Dermis blood vessel endothelial cell (primary cell): ENCODE measurements at places on chromosomes 12 and 14. TPM values are rescaled to one million over a fixed set of nuclear protein-coding genes. Genes with fewer than 3 reads are reported as not detected.

Gene TDG
- 30.5 and 30.8 TPM in 2 replicates for total RNA-seq

GRCh38 chr12:112216223-112216622, 90.9 kb downstream of the TRAFD1 start:
- DNase-seq, result no peak

GRCh38 chr12:58841058-58841798, 79.1 kb downstream of the LRIG3 start:
- DNase-seq, result no peak

DNA sequence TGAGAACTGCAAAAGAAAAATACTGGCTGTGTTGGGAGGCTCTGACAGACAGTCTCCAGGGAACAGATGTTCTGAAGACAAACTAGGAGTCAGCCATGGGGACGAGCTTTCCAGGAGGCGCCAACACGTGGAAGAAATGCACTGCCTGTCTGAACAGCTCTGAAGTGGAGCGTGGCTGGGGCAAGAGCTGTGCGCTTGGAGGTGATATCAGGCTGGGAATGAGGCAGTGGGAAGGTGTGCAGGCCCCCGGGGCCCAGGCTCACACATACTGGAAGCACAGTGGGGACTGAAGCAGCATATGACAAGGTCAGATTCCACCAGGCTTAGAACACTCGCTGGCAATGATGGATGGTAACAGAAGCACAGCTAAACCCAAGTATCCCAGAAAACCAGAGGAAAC, 17.5 kb downstream of the APPL2 start:
- no peak for DNase-seq

Gene ANKRD33
- 0.19 TPM in 1 of 2 replicates, not detected in the other for total RNA-seq

DNA sequence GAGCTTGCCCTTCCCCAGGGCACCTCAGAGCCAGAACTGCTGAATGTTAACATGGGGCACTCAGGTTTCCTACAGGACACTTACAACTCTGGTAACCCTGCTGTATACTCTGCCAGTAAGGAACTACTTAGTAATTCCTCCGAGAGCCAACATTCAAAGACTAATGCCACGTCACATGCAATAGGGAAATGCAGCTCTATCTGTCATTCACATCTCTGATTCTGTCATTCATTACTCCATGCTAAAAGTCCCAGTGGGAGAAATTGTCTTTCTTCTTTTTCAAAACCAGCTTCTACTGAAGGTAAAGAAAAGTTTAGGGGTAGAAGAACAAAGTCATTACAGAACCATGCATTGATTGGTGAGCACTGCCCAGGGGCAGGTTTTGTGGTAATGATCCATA, 189.2 kb downstream of the DAD1 start:
- no peak for DNase-seq

DNA sequence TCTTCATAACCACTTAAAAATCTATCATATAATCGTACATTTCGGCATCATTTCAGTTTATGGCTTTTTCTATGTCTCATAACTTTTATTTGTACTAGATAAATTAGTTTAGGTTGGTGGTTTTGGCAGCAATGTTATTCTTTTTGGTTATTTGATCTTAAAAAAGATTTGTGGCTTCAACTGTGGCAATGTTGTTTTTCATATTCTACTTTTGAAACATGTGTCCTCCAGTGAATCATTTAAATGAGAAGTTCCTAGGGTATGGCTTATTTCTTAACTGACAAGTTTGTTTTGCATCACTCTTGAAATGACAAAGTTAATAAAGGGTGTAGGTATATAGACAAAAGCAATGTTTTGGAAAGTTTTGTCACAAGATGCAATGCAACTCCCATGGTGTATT, 11.1 kb upstream of the KITLG start:
- DNase-seq, result no peak

- DNase-seq, result no peak
These were observed 4.7 kb downstream of the GLTP start for GRCh38 chr12:109875572-109876131.

Gene ATG101
- 55.1 and 79.6 TPM in 2 replicates for total RNA-seq

DNA sequence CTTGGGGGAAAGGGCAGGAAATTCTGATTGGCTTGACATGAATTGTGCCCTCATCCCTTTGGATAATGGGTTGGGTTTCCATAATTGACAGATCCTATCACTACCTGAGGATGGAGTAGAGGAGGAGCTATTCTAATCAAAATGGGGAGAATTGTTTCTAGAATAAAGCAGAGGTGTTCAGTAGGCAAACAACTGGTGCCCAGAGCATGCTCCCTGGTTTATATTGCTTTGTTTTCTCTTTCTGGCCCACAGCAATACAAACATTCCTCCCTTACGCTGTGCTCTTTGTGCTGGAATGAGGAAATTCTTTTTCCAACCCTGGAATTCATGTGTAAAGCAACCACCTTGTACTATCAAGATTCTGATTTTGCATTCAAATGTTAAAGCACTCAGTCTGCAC, 147.4 kb downstream of the RASSF9 start:
- DNase-seq, result no peak

DNA sequence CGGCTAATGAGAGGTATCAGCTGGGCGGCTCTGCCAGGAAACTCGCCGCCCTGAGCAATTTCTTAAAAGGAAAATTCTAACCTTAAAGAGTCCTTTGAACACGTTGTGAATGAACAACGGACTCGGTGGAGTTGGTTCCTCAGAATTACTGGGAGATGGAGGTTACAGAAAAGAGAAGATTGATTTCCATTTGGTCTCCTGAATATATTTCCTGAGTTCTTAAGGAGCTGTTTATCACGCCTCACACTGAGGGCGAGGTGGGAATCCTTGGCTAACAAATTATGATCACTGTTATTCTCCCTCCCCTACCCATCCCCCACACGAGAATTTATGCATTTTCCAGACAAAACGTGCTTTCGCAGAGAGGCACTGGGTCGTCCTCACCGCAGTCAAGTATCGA, 194.5 kb upstream of the C14orf180 start:
- DNase-seq, result no peak

Gene GPR132
- 0.09 and 0.85 TPM in 2 replicates for total RNA-seq

- DNase-seq, result no peak
These were observed 19.4 kb upstream of the SLC25A3 start for GRCh38 chr12:98574110-98574509.

DNA sequence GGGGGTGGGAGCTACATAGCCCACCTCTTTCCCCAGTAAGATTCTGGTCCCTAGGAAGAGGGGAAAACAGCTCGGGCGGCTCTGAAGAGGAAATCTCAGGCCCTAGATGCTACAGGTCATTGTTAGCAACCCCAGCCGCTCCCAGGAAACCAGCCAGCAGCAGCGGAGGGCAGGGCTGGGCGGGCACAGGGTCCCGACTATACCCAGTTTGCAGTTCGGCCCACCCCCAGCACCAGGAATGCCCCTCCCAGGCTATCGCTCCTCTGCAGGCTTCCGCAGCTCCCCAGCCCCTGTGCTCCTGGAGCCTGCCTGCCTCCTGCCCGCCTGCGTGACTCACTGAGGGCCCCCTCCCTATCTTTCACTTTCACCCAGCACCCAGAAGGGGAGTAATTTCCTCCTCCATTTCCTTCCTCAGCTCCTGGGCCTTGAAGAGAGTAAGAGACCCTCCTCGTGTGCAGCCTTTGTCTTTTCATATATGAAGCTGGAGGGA, 27.2 kb upstream of the PNMA1 start:
- DNase-seq, result peak; percentile 93

Gene ARHGEF25
- total RNA-seq, result 0.68 and 0.74 TPM in 2 replicates

- DNase-seq, result peak; percentile 2
These were observed 34.1 kb upstream of the DAAM1 start for GRCh38 chr14:59154373-59154772.

- peak; percentile 25 for DNase-seq
These were observed 485 bp downstream of the PELI2 start for GRCh38 chr14:56118611-56119181.

GRCh38 chr12:13435235-13435933, 238.9 kb downstream of the EMP1 start:
- DNase-seq, result no peak

DNA sequence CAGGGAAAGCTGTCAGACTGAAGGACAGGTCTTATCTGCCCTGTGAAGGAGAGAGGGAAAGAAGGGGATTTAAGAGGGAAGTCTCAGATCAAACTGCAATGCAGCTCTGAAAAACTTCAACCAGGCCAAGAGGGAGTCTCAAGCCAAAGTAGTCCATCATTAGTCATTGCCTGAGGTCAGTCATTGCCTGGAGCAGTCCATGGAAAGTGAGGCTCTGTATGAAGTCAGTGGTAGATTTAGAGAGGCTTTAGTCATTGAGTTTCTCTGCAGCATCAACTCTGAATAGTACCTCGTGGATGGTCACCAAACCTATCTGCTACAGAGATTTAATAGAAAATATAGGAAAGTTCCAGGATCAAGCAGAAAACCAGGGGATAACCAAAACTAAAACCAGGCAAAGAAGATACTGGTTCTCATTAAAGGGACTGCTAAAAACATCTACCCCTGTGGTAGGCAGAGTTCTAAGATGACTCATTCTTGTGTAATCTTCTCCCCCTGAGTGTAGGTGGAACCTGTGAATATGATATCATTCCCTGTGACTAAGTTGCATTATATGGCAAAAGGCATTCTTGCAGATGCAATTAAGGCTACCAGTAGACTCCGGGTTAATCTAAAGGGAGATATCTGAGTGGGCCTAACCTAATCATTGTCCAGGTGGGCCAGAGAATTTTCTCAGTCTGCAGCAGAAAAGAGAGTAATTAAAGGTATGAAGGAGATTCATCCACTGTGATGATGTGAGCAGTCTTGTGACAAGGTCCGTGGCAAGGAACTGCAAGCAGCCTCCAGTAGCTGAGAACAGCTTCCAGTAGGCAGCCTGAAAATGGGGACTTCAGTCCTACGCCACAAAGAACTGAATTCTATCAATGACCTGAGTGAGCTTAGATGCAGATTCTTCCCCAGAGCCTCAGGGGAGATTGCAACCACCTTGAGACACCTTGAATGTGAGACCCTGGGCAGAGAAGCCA, 123.1 kb downstream of the GALC start:
- no peak for DNase-seq

- DNase-seq, result no peak
These were observed 35.1 kb downstream of the DHX37 start for GRCh38 chr12:124953689-124954405.

GRCh38 chr12:132520421-132521199, 30.7 kb downstream of the FBRSL1 start:
- DNase-seq, result no peak

Gene CPNE6
- not detected in 2 replicates for total RNA-seq

- DNase-seq, result no peak
These were observed 21.8 kb downstream of the PLXNC1 start for GRCh38 chr12:94169966-94170689.

GRCh38 chr12:107512391-107512790, 173.2 kb upstream of the PWP1 start:
- DNase-seq, result no peak

Gene MORN3
- 0.28 TPM in 1 of 2 replicates, not detected in the other for total RNA-seq

Gene GNG2
- 2.9 and 5.9 TPM in 2 replicates for total RNA-seq

DNA sequence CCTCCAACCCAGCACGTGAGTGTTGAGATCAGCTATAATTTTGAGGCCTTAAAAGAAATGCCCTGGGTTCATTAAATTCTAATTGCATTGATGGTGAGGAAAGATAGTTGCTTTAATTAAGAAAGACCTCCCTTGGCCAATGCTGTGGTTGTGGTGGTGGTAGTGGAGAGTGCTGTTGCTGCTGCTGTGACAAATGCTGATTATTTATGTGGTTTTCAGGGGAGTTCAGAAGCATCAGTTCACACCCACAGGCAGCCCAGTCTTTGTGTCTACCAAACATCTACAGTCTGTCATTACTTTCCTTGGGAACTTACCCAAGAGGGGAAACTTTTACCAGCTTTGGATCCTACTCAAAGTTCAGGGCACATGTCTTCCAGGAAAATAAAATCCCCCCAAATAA, 178.4 kb upstream of the PARP11 start:
- DNase-seq, result no peak

GRCh38 chr14:38209572-38210557, 2.2 kb downstream of the SSTR1 start:
- peak; percentile 70 for DNase-seq

Gene LALBA
- not detected in 2 replicates for total RNA-seq

Gene GTF2H3
- total RNA-seq, result 38.5 and 50.7 TPM in 2 replicates

DNA sequence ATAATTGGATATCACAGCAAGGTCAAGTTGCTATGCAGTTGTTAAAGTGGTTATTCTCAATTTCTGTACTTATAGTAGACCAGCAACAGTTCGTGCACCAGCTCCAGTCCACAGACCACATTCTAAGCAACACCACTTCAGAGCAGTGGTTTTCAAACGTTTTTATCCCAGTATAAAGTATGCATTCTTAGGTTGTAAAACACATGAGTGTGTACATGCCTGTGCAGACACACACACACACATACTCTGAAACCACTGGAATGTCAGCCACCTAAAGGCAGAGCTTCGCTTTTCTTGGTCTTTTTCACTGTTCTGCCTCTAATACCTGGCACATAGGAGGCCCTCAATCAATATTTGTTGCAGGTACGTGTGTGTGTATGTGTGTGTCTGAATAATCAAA, 22.2 kb upstream of the C12orf71 start:
- no peak for DNase-seq

Gene IL31
- total RNA-seq, result not detected in 2 replicates
